RPMI8226 (cell line): ENCODE measurements at places on chromosomes 13 and 19.

DNA sequence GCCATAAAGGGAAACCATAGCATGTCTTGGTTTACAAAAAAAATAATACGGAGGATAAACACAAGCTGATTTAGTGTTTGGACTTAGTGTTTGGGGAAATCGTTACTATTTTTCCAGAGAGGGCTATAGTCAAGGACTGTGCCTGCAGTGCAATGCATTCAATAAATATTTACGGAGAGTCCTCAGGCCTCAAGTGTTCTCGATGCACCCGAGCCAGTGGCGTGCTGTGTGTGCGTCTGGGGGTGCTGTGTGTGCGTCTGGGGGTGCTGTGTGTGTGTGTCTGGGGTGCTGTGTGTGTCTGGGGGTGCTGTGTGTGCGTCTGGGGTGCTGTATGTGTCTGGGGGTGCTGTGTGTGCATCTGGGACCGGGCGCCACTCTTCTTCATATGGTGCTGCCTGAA lies 71.7 kb upstream of the GTF3A start:
- no peak for DNase-seq

- DNase-seq, result peak; percentile 83
These were observed at the start of gene ZNF577 for GRCh38 chr19:51887522-51888498. ZNF577 (minus strand) TSS chr19:51887951; CDS start chr19:51880382, 7,569 bp downstream.

DNA sequence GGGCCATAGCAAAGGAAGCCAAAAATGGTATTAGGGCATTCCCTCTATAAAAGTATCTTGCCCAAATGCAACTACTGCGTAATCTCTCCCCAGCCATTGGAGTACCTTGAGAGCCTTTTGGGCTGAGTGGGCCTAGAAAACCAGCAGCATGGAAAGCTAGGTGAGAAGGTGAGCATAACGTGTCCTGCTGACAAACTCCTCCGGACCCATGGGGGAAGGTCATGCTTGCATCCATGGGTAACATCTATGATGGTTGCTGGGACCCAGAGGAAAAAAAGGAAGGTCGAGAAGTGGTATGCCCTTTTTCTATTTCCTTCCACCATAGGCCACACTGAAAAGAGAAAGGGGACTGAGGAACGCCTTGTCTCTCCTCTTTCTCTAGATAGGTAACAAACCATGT lies 57.4 kb downstream of the ZNF728 start:
- peak; percentile 18 for DNase-seq

DNA sequence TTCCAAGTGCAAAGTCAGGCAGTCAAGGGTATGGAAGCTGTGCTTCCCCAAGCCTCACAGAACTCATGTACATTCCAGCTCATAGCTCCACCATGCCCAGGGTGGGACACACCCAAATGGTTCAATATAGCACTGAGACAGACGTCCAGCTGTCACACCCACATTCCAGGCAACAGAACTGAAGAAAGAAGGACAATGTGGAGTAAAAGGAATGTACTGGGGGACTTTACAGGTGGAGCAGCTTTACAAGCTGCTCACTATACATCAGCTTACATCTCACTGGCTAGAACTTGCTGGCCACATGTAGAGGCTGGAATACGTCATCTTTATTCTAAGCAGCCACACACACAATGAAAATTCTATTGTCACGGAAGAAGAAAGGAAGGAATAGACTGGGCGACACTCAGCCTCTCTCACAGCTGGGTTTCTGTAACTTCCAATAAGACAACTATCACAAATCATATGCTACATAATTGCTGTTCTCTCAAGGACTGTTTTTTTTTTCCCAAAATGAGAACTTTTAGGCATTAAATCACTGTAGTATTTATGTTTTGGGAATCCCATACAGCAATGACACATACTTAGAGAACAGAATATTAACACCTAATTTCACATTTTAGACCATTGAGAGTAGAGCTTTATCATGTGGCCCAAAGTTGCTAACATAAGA lies 86.1 kb downstream of the KLF12 start:
- DNase-seq, result no peak

GRCh38 chr19:24060687-24061356 lies 26.2 kb upstream of the ZNF254 start:
- no peak for DNase-seq

DNA sequence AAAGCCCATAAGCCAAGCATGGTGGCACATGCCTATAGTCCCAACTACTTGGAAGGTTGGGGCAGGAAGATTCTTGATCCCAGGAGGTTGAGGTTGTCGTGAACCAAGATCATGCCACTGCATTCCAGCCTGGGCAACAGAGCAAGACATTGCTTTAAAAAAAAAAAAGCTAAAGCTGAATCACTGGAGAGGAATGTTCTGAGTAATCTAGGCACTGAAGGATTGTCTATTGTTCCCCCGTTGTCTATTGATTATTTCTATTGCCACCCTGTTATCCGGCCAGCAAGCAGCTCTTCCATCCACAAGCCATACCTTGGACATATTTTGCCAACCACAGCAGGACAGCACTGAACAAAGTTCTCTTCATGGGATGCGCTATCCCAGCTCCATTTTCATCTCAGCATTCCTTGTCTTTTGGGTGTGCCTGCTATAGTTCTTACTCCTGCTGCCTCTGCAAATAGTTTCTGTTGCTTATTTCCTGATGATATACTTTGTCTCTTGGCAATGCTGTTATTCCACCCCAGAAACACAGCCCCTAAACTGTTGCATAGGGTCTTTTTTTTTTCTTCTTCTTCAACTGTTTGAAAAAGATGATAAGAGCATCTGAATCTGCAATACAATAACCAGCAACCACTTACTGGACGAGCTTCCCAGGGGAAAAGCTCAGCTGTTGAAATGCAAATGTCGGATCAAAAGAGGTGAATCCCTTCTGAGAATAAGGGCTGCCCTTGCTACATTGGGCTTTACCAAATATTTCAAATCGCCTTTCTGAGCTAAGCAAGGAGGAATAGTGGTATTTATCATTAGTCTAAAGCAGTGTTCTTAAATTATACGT lies 22.2 kb upstream of the SIAH3 start:
- DNase-seq, result no peak

GRCh38 chr19:8342316-8342683 lies 762 bp downstream of the KANK3 start:
- no peak for DNase-seq

- no peak for DNase-seq
These were observed 24.0 kb upstream of the TBC1D4 start for GRCh38 chr13:75506018-75506417.
